Stimulated activated CD8-positive, alpha-beta memory T cell treated with anti-CD3 and anti-CD28 coated beads, Interleukin-4, amount 100 ng/mL, for 1 hour (primary cell): ENCODE measurements at places on chromosomes 2 and 18.

GRCh38 chr18:72470391-72470790 lies 73.8 kb downstream of the CBLN2 start:
- no peak for DNase-seq

- DNase-seq: no peak
These were observed 871.8 kb downstream of the SLC4A3 start for GRCh38 chr2:220499225-220499624.

DNA sequence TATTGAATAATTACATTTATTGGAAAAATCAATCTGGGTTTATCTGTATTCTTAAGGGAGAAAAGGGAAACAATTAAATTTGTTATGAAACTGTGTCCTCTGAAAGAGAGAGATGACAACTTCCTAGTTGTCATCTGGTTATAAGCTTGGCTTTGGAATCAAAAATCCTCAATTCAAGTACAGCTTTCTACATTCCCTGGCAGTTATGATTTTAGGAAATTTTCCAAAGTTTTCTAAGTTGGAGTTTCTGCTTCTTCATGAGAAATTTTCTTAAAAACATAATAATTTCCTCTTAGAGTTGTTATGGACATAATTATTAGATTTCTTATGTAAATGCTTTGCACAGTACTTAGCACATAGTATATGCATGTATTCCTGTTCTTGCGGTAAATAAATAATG lies 625.6 kb upstream of the SLC39A10 start:
- no peak for DNase-seq

DNA sequence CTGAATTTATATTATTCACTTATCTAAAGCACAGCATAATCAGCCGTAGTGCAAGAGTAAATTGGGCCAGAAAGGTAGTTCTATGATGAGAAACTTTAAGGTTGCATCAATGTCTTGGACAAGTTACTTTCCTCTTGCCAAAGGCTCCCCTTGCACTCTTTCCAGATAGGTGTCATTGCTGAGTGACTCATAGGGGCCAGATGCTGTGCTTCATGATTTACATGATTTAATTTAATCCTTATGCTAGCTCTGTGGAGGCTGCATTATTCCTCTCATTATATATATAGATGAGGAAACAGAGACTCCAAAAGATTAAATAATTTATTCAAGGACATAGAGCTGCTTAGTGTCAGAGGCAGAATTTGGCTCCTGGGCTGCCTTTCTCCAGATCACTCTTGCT lies 5.0 kb downstream of the CFAP221 start:
- DNase-seq: no peak

DNA sequence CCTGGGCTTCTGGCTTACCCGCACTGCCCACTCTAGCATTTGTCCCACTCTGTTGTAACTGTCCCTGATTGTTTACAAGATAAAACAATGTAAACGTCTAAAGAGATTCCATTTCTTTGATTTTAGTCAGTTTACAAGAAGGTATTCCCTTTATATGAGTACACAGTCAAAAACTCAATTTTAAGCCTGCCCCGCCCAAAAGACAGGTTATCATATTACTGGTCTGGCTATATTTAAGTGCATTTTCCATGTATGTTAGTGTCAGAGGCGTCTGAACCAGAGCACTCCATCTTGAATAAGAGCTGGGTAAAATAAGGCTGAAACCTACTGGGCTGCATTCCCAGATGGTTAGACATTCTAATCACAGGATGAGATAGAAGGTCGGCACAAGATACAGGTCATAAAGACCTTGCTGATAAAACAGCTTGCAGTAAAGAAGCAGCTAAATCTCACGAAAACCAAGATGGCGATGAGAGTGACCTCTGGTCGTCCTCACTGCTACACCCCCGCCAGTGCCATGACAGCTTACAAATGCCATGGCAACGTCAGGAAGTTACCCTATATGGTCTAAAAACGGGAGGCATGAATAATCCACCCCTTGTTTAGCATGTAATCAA lies 15.0 kb downstream of the GPR45 start:
- no peak for DNase-seq
